Tibial nerve (tissue), 4 donors: ENCODE measurements at places on chromosomes 13 and 19.

DNA sequence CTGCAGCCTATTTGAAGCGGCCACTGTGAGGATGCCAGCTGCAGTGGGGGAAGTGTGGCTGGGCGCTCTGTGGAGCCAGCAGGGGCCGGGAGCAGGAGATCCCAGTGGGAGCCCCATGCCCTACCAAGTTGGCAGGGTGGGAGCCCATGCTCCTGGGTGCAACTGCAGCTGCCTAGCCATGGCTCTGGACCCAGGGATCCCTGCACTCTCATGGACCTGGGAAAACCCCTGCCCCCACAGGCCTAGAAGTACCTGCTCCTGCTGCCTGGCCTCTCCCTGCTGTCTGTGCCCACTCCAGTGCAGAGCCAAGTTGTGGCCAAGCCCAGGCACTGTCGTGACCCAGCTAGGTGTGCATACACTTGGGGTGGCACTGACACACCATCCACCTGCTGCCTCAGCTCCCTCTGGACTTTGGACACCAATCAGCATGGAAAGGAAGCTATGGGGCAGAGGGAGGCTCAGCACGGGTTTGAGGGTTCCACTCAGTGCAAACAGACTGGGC is 20.9 kb downstream of the LIG4 start:
- DNase-seq, result no peak

GRCh38 chr13:111245576-111246384 is 74.7 kb upstream of the TEX29 start:
- no peak for DNase-seq

DNA sequence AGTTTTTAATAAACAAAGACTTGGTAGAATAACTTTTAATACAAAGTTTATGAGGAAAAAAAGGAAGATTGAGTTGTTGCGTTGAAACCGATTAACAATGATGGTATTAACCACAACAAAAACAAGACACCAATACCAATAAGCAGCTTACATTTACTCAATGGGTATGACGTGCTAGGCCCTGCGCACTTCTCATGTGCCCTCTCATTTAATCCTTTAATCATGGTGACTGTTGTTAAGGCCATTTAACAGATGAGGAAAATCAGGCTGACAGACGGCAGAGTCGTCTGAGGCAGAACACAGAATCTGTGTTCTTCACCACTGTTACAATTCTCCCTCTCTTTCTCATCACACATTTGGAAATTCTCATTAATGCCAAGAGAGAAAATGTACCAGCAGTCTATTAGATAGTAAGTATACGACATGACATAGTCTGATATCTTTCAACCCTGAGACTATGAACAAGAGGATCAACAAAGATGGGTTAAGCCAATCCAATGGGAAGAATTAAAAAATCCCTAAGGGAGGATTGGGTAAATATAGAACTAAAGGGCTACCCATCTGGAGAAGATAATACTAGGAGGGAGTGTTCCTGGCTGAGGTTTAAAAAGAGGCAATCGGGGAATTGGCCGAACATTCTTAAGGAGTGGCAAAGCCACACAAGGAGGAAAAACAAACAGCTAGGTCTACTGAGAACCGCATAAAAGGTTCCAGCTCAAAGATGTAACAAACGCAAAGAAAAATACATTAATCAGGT is 54.0 kb downstream of the DOCK9 start:
- DNase-seq, result peak; percentile 48

GRCh38 chr19:42284591-42285341 is 15.7 kb downstream of the CIC start:
- DNase-seq, result no peak

DNA sequence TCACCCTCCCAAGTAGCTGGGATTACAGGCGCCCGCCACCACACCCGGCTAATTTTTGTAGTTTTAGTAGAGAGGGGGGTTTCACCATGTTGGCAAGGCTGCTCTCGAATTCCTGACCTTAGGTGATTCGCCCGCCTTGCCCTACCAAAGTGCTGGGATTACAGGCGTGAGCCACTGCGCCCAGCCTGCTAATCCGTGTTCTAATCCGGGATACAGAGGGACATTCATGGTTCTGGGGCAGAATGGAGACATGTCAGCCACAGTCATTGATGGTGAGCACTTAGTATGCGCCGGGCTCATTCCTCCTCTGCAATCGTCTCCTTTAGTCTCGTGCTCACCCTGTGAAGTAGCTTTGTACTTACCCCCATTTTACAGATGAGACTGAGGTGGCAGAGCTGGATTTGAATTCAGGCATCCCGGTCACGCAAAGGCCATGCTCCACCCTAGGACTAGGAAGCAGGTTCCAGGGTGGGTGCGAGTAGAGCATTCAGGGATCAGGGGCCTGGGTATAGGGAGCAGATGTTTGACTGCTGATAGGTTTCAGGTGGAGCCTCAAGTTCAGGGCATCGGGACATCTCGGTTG is 8.2 kb downstream of the RRAS start:
- DNase-seq, result no peak

GRCh38 chr13:95898256-95898655 is 154.9 kb downstream of the UGGT2 start:
- no peak for DNase-seq

- no peak for DNase-seq
These were observed 421.0 kb upstream of the MIR17HG start for GRCh38 chr13:90926459-90926858.

GRCh38 chr13:111344471-111345191 is 24.2 kb downstream of the TEX29 start:
- DNase-seq, result no peak

DNA sequence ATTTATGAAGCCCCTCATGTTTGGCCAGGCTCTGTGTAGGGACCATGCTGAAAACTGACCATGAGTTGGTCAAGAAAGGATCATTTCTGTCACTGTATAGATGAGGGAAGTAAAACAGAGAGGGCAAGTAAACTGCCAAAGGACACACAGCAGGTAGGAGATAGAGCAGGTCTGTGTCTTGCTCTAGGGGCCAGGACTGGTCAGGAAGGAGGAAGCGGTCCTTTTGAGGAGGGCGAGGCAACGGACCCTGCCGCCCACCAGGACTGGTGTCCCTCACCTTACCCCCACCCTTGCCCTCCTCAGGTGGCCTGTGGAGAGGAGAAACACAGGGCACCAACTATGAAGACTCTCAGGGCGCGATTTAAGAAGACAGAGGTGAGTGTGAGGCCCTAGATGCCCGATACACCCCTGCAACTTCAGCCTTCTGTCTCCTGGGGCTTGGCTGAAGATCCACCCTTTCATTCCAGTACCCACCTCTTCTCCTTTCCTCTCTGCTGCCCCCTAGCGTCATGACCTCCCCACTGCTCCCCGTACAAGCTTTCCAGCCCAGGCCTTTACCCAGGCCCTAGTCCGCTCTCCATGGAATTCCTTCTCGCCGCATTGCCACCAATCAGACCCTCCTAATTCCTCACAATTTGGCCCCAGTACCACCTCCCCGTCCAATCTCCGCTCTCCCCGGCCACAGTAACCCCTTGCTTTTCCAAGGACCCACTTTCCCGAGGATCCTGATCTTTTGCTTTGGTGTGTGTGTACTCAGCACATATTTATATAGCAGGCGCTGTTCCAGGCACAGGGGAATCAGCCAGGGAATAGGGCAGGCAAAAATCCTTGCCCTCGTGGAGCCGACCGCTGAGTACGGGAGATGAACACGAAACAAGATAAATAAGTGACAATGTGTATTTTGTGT is 3.9 kb downstream of the ANKRD24 start:
- DNase-seq, result peak; percentile 70

DNA sequence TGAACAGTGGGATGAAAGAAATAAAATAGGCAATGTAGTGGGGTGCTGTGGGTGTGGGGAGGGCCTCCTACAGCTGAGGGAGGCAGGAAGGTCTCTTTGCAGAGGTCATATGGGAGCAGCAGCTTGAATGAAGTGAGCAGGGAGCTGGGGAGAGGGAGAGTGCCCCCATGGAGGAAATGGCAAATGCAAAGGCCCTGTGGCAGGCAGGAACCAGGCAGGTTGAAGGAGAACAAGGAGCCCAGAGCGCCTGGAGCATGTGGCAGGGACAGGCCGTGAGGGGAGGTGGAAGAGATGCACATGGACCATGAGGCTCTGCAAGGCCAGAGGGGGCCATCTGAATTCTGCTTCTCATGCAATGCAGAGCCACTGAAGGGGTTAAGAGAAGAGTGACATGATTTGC is 191.8 kb downstream of the URI1 start:
- DNase-seq, result no peak

DNA sequence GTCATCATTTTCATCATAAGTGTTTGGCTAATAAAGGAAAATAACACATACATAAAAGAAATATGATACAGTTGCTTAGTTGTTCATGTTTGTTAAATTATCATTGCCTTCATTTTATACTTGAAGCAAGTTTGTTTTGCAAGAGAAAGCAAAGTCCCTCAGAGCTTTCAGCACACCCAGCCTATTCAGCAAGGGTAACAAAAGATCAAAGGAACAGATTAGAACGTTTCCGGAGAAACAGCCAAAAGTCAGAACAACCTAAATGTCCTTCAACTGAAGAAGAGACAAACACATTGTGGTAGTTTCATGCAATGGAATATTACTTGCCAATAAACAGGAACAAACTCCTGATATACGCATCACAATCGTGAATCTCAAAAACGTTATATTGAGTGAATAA is 380.7 kb downstream of the MZT1 start:
- no peak for DNase-seq

DNA sequence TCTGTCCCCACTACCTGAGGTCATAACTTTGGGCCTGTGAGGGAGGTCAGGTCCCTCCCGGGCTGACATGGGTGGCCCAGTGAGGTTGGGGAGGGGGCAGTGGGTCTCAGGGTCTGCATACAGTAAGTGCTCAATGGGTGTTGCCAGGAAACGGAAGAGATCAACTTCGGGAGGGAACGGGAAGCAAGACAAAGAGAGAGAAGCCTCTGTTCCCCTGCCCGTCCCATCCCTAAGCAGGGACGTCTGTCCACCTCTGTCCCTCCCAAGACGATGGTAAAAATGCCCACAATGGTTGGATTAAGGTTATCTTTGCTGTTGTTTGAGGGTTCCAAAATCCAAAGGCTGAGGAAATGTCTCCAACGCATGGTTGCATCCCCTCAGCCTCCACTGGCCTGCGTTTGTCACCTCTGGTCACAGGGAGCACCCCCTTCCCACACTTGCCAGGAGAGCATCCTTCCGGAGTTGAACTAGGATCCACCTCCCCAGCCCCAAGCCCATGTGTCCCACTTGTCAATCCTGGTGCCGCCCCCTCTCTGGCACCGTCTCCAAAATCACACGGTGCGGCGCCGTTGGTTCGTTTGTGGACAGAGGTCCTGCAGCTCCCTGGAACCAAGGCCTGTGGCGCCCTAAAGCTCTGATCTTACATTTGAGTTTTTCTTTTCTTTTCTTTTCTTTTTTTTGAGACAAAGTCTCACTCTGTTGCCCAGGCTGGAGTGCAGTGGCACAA is 774 bp upstream of the HOMER3 start:
- no peak for DNase-seq

GRCh38 chr13:40149611-40150274 is 494.3 kb downstream of the COG6 start:
- DNase-seq, result no peak

GRCh38 chr19:7734220-7735203 is 2.6 kb upstream of the CLEC4G start:
- peak; percentile 21 for DNase-seq

GRCh38 chr19:44746946-44747738 is 1.4 kb upstream of the BCL3 start:
- peak; percentile 88 for DNase-seq

- no peak for DNase-seq
These were observed 74.3 kb upstream of the ATP12A start for GRCh38 chr13:24605923-24606372.

DNA sequence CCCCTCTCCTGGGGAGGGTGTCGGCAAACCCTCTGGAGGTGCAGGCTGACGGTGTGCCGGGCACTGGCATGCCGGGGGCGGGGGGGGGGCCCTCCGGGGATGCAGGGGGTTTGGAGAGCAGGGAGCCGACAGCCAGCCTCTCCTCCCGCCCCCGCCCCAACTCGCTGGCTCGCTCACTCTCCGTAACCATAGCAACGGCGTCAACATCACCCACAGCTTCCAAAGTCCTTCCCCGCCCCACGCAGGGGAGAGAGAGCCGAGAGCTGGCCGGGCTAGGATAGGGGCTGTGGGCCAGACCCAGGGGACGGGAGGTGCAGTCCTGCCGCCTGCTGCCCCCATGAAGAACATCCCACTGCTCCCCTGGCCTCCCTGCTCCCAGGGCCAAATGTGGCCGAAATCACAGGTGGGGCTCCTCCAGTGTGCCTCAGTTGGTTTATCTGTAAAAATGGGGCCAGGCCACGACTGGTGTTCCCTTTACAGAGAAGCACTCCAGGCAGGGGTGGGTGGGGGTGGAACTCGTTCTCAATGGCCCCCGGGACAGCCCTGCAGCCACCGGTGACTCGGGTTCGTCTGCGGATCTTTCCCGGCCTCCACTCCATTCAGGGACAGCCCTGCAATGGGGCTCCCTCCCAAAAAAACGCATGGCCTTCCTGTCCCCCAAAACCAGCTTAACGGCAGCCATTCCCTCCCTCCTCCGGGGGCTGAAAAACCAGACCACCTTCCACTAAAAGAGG is 3.2 kb downstream of the KLF16 start:
- no peak for DNase-seq

- peak; percentile 25 for DNase-seq
These were observed 56.3 kb downstream of the PSG3 start for GRCh38 chr19:42683917-42684513.

GRCh38 chr19:13155472-13156359 is 5.5 kb downstream of the IER2 start:
- peak; percentile 67 for DNase-seq

GRCh38 chr13:49464621-49465325 is 20.7 kb downstream of the SETDB2 start:
- DNase-seq, result no peak

DNA sequence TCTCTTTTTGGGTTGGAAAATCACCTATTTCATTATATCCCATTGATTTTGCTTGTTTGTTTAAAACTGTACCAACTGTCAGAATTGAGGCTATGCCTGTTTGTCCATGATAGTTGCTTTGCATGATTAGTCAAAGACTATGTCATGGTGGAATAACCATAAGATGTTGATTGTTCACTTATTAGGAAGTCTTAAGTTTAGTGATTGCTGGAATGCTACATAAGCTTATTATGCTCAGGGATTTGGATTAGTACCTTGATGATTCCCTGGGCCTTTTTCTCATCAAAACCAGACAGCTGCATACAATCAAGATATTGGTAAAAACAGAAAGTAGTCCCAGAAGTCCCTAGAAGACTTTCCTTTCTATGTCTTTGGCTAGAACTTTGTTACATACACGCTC is 954.7 kb downstream of the PCDH9 start:
- no peak for DNase-seq
